ENCODE measurements at places on chromosomes 4 and X.

DNA sequence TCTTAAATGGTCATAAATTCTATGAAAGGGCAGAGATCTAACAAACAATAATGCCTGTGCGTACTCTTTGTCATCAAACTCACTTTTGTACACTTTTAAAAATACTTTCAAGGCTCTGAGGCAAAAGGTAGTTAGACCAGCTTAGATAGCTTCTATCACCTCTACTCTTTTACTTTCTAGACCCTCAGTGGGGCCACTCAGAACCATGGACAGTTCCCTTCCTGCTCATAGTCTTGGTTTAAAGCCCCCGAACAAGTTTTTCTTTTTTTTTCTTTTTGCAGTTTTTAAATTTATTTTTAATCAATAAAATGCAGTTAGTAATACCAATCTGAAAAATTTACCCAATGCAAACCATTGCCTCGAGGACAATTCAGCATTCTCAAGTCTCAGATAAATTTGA, 460.5 kb upstream of the CNKSR2 start:
- no peak for DNase-seq

- no peak for DNase-seq
These were observed 104.1 kb upstream of the MAB21L2 start for GRCh38 chr4:150477869-150478268.

DNA sequence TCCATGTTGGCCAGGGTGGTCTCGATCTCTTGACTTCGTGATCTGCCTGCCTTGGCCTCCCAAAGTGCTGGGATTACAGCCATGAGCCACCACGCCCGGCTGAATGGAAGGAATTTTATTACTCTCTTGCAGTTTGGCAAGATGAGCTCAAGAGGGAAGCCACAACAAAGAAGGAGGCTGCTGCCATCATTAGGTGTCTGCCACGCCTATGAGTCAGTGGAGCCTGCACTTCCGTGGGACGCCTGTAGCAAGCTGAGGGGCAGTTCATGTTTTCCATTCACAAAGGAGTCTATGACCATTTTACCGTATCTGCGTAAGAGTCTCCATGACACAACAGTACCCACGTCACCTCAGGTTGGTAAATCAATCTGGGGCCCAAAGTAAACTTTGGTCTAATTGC, 51.2 kb upstream of the CHRNA9 start:
- DNase-seq = peak; percentile 94

DNA sequence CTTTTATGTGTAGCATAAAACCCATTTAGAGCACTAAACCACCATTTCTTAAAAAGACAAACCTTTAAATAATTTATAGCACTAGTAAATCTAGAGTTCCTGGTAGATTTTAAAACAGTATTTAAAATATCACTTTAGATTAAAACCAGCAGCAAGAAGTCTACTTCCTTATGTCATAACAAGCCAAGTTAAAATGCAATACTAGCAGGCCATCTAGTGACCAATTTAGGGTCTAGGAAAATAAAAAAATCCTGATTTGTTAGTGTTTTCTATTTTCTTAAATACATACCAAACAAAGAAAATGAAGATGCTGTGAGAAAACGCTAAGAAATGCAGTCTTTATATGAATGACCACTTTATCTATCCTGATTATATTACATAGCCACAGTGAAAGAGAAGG, 53.9 kb downstream of the PAPSS1 start:
- peak; percentile 25 for DNase-seq

- DNase-seq = no peak
These were observed 66.3 kb downstream of the ABLIM2 start for GRCh38 chr4:8092282-8092681.

DNA sequence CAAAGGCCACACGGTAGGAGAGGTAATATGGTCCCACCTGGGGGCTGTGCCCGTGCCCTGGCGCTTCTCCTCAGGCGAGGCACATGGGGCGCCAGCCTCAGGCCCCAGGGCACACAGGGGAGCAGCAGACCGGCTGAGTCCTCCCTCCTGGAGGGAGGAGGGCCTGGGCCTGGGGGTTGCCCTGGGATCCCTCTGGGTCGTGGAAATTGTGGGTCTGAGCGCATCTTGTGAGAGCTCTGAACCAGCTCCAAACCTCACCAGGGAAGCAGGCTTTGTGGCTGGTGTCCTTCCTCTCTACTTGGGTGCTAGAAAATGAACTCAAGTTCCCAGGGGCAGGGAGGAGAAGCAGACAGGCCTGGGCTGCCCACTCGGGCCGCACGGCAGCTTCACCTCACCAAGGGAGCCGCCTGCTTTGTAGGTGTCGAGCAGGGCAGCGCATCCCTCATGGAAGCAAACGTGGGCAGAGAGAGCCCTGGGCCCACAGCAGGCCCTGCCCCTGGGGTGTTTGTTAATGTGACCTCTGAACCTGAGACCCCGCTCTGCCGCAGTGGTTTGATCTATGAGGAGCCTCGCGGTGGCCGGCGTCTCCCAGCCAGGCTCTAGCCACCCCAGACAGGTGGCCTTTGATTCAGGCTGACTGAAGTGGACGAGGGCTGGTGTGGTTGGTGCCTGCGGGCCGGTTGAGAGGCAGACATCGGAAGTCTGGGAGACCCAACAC, 10.8 kb downstream of the HTRA3 start:
- DNase-seq = no peak

DNA sequence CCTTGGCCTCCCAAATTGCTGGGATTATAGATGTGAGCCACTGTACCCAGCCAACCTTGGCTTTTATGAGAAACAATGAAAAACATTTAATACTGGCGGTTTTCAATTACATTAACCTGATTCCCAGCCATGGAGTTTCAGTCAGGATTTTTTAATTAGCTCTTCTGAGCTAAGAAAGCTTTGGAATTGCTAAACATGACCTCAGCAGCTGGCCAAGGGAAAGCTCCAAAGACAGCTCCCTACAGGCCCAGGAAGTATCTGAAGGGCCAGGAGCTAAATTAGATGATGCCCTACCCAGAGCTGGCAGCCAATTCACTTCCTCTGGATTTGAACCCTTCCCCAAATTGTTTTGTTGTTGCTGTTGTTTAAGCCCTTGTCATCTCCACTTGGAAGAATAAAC, 26.5 kb upstream of the FUNDC1 start:
- DNase-seq = no peak

- no peak for DNase-seq
These were observed 12.2 kb upstream of the AMOT start for GRCh38 chrX:112852851-112853250.

- no peak for DNase-seq
These were observed 74.4 kb downstream of the PAPSS1 start for GRCh38 chr4:107645604-107646003.
